GM04503 (cell line): ENCODE measurements at places on chromosomes 2 and 18.

DNA sequence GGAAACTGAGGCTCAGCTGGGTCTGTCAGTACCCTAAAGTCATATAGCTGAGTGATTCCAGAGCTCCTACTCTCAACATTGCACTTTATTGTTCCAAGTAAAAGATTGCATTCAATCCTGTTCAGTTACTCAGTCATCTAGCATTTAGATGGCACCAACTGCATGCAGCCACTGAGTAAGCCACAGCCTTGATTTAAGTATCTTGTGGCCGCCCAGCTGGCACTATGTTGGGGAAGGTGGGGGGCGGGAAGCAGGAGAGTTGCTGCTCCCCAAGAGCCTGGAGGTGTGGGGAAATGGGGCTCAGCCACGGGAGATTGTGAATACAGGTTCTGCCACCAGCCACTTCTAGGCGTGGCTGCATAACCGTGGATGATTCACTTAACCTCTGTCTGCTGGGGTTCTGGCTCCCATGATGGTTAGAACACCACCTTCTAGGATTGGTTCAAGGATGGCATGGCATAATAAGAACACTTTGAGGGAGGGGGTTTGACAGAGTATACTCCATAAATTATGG lies 17.1 kb downstream of the ZFP36L2 start:
- DNase-seq, result no peak

GRCh38 chr18:13211534-13211933 lies 7.0 kb upstream of the LDLRAD4 start:
- DNase-seq, result no peak

GRCh38 chr18:28974504-28974903 lies 797.6 kb upstream of the CDH2 start:
- DNase-seq, result no peak

GRCh38 chr2:127275356-127275755 lies 18.6 kb downstream of the ERCC3 start:
- DNase-seq, result no peak

DNA sequence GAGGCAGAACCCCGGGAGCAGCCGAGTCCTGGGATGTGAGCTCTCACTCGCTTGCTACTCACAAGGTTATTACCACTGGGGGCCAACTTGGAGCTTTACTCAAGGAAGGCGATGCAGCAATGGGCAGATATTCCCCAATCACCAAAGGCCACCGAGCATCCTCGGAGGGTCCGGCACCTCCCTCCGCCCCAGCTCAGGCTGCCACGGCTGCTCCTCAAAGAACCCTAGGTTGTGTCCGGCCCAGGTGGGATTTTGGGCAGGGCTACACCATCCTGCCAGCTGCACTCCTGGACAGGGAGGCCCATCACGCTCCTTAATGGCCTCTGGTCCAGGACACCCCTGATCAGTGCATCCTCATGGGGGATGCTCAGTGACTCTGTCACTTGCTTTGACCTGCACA lies 24.8 kb downstream of the FBLN7 start:
- DNase-seq, result no peak

- DNase-seq, result no peak
These were observed 397.7 kb upstream of the HNRNPA3 start for GRCh38 chr2:176814740-176815367.

DNA sequence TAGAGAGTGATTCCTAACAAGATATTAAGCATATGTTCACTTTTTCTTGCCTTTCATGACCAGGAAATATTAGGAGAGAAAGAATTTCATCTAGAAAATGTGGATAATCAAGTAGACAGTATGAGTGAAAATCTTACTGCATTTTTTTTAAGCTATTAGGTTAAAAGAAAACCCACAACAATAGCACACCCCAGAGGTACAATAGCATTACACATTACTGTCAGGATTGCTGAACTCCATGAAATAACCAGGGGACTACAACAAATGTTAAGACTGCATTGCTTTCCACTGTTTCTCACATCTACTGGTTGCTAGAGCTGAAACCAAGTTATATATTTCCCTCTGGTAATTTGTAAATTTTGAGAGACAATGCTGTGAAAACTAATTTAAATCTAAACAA lies 33.7 kb downstream of the KLF7 start:
- DNase-seq, result no peak
